Brain pericyte (primary cell): ENCODE measurements at places on chromosomes 5 and 9.
A peak's percentile ranks its signal among the peaks of the same experiment; 100 is the strongest.

- no peak for DNase-seq
Measured at GRCh38 chr9:26814799-26815198, 77.8 kb downstream of the CAAP1 start.

- DNase-seq = no peak
Measured at GRCh38 chr9:75962013-75962661, 71.7 kb downstream of the PCSK5 start.

DNA sequence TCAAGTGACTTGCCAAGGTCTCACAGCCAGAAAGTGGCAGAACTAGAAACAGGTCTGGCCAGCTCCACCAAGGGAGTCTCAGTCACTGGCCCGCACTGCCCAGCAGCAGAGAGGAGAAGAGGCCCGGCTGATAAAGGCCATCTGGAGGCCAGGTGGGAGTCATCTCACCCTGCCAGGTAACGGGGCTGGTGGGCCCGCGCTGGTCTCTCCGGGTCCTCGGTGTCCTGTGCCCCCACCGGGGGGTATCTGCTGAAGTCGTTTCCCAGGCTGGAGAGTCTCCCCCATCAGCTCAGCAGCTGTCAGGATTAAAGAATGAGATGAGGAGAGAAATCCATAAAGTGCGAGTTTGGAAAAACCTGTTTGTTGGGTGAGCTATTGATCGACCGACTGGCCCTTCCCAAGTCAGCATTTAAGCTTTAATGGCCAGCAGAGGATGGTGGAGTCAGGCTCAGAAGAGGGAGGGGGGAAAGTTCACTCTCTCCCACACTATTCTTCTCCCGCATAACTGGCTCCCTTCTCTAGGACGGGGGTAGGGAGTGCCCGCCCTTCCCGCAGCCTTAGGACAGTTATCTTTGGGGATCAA lies 30.3 kb downstream of the LMX1B start:
- DNase-seq = no peak

GRCh38 chr5:453725-454481 lies 10.9 kb downstream of the EXOC3 start:
- no peak for DNase-seq

DNA sequence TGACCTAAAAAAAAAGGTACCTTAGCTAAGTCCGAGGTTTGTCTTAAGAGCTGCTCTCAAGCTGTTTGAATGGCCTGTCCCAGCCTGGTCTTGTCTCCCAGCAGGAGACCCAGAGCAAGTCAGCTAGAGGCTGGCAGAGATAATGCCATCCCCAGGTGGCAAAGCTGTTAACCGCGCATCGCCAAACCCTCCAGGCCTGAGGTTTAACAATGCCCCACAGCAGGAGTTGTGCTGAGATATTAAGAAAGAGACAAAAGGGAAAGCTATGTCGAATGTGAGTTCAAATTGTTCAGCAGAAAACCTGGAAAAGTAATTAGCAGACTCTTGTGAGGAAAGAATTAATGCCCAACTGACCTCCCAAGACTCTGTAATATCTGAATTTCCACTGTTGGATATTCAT lies 187.1 kb downstream of the FSTL4 start:
- DNase-seq = no peak

DNA sequence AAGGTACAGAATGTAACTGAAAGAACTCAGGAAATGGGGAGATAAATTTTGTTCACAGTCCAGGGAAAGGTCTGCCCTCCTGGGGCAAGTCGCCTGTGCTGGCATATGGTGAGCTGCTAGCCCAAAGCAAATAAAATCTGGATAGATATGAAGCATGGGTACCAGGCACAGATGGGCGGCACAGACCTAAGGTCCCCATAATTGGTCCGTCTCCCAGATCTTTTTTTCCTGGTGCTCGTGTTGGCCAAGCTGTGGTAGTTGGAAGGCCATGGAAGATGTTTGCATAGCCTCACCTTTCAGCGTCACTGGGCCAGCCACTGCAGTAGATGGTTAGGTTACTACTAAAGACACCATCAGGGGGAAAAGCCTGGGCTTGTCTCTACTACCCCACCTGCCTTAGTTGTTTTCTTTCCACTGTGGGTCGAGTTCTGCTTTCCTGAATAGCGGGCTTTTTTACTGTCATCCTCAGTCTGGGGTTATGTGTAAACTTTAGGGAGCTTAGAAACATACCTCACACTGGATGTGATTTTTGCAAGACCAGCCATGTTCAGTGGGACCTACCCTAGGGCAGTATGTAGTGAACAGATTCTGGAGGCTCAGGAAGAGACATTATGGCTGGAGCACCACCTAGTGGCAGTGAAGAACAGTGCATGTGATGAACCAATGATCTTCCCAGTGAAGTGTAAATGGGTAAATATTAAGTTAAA lies 24.2 kb upstream of the GLRX start:
- peak; percentile 45 for DNase-seq

- DNase-seq = no peak
Measured at GRCh38 chr5:20229303-20230005, 241.5 kb upstream of the CDH18 start.

- DNase-seq = no peak
Measured at GRCh38 chr5:109030360-109031143, 282.9 kb downstream of the FER start.

- DNase-seq = no peak
Measured at GRCh38 chr9:15541872-15542271, 11.0 kb upstream of the CCDC171 start.

DNA sequence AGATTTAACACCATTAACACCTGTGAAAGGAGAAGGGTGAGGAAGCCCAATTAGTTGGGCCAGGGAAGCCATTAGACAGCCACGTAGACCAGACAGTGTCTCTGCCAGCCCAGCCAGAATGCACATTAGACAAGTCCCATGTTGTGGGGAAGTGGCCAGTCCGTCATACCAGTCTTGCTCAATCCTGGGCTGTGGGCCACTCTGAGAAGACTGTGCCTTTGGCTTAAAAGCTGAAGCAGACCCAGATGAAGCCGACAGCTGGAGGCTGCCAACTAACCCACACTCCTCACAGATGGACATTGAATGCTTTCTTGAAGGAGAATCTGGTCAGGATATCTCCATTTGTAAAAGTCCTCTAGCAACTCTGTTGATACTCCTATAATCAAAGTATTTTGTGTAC lies 128.5 kb downstream of the CHSY3 start:
- no peak for DNase-seq

DNA sequence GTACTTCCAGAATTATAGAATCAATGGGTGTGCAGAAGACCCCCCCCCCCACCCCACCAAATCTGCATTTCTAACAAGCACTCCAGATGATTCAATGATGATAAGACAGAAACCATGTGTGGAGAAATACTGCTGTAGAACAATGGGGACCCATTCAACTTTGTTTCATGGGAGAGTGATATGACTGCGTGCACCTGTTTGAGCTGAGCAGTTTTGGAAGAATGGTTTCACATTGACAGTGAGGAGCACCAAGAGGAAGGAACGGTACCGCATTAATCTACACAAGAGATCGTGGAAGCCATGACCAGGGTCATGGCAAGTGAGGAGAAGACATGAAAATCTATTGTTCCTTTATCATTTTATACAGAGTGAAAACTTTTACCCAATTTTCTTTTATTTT lies 202.7 kb downstream of the CD180 start:
- no peak for DNase-seq

- no peak for DNase-seq
Measured at GRCh38 chr5:547086-547924, 23.1 kb upstream of the SLC9A3 start.

GRCh38 chr5:172672681-172673080 lies 31.6 kb downstream of the NEURL1B start:
- no peak for DNase-seq

DNA sequence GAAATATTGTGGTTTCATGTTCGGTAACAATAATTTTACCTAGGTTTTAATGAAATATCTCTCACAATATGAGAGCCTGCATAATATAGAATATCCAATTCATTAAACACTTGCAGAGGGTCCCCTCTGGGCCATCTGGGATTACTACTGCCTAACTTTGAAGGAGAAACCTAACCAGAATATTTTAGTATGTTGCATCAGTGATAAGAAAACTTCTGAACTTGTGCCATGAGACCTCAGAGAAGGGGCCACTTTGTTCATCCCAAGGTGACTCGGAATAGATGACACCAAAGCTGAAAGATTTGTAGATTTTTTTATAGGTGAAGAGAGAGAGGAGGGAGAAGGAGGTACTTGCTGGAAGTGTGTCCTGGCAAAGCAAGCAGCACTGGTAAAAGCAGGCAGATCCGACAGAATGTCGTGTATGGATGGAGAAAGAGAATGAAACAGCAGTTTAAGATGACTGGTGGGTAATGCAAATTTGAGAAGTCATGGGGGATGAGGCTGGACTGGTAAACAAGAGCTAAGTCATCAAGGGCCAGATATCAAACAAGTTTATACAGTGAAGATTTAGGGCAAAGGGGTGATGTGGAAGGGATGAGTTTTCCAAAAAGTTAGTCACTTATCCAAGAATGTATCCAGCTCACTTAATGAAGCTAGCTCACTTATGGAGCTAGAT lies 372.3 kb downstream of the ADGRV1 start:
- no peak for DNase-seq

GRCh38 chr5:146799231-146799630 lies 79.3 kb downstream of the PPP2R2B start:
- no peak for DNase-seq

- no peak for DNase-seq
Measured at GRCh38 chr9:113913426-113914195, 37.5 kb downstream of the ZNF618 start.

GRCh38 chr5:174999581-174999980 lies 275.2 kb downstream of the MSX2 start:
- no peak for DNase-seq

DNA sequence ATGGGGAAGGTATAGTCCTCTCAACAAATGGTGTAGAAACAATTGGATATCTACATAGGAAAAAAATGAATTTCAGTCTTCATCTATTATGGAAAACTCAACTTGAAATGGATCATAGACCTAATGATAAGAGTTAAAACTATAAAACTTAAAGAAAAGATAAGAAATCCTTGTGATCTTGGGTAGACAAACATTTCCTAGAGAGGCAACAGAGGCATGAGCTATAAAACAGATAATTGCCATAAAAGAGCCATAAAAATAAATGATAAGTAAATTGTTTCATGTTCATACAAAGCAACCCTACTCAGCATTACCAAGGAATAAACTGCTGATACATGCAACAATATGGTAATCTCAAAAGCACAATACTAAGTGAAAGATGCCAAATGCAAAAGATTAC lies 76.2 kb downstream of the SNX18 start:
- DNase-seq = no peak

GRCh38 chr5:170225326-170226128 lies 7.3 kb upstream of the C5orf58 start:
- no peak for DNase-seq

- DNase-seq = no peak
Measured at GRCh38 chr9:96484521-96484931, 34.6 kb downstream of the HABP4 start.

- no peak for DNase-seq
Measured at GRCh38 chr9:125532412-125532811, 174.6 kb downstream of the MAPKAP1 start.

GRCh38 chr5:52727576-52727975 lies 60.1 kb upstream of the ITGA1 start:
- DNase-seq = peak; percentile 22

GRCh38 chr5:103059525-103059924 lies 60.4 kb downstream of the GIN1 start:
- no peak for DNase-seq

DNA sequence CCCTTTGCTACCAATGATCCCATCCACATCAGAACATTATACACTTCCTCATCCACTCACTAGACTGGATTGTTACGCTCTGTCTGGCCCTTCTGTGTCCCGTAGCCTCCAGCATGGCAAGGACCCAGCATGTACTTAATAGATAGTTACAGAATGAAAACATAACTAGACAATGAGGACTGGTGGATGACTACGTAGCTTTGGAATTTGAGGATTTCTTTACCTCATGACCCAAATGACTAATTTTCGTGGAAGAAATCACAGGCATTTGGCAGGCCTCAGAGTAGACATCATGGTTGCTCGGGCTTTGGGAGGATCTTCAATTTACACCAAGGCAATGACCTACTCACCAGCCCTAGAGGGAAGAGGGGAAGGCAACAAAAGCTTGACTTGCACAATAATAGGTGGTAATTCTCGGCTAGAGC lies 299.8 kb downstream of the TLE1 start:
- no peak for DNase-seq

DNA sequence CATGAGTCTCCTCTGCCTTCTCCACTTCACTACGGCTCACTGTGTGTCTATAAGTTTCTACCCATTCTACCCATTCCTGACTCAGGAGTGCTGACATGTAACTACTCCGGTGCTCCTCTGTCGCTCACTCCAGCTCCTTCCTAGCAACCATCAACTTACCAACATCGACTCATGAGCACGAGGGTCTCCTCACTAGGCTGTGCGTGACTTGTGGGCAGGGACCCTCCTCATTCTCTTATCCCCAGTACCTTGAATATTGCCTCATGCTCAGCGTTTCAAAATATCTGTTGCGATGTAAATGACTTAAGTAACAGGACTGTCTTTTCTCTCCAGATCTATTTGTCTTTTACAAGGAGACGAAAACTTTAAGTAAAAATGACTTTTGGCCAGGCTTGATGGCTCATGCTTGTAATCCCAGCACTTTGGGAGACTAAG lies 73.1 kb downstream of the BASP1 start:
- no peak for DNase-seq

DNA sequence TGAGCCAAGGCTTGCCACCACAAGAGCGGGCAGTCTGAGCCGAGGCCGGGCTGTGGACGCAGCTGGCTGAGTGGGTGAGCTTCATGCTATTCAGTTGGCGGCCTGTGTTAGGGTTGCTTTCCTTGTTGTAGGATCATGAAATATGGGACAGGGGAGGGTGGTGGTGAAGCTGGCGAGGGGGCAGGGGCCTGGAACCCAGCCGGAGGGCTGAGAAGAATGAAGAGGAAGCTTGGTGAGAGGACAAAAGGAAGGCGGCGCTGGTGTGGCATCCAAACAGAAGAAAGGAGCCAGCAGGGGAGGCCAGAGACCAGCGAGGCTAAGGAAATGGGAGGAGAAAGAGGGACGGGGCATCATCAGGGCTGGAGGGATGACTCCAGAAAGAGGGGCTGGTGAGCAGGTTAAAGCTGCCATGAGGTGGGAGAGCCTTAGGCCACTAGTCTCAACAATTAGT lies 18.3 kb downstream of the RALGPS1 start:
- no peak for DNase-seq

GRCh38 chr9:85228111-85228855 lies 513.5 kb downstream of the AGTPBP1 start:
- DNase-seq = no peak
